ENCODE measurements at places on chromosomes 5 and 9.

GRCh38 chr5:138932171-138932810 lies 57.2 kb upstream of the LRRTM2 start:
- DNase-seq: no peak

DNA sequence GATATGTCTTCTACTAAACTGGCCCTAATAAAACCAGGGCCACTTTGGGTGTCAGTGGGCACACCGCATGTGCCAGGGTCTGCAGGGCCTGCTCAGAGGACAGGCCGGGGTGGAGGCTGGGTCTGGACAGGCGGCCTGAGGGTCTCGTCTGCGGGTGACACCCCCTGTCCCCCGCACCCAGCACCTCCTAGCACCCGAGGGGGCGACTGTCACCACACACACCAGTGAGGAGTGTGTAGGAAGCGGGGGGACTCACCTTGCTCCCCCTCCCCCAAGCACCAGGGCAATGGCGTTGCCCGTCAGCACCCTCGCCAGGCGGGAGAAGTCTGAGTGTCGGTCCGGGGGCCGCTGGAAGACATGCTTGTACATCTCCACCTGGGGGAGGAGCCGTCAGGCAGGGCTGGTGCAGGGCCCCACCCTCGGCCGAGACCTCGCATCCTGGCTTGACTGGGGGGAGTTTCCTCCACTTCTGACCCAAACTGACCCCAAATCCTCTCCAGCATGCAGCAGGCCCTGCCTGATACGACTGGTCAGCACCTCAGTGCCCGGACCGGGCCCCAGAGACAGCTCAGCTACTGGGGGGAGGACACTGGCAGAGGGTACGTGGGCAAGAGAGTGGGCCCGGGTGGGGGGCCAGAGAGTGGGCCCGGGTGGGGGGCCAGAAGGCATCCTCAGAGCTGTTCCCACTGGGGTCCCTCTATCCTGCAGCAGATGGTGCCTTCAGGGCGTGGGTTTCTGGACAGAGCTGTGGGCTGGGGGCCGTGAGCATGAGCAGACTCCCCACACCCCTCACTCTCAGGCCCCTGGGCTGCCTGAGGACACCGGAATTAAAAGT lies 18.9 kb upstream of the NSMF start:
- DNase-seq: no peak

DNA sequence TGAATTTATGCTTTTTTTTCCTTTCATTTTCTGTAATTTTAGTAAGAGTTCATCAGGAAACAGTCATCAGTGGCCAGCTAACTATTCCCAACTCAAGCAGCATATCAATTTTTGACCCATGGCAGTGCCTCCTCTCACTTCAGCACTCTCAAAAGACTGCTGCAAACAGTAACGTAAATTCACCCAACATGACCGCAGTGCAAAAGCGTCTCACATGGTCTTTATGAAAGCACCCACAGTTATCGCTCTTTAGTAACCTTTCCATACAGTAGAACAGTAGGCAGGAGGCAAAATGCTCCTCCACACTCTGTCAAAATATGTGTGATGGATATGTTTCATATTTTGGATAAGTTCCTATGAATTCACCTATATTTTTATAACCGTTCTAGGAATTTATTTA lies 48.6 kb downstream of the PARP8 start:
- DNase-seq: no peak

DNA sequence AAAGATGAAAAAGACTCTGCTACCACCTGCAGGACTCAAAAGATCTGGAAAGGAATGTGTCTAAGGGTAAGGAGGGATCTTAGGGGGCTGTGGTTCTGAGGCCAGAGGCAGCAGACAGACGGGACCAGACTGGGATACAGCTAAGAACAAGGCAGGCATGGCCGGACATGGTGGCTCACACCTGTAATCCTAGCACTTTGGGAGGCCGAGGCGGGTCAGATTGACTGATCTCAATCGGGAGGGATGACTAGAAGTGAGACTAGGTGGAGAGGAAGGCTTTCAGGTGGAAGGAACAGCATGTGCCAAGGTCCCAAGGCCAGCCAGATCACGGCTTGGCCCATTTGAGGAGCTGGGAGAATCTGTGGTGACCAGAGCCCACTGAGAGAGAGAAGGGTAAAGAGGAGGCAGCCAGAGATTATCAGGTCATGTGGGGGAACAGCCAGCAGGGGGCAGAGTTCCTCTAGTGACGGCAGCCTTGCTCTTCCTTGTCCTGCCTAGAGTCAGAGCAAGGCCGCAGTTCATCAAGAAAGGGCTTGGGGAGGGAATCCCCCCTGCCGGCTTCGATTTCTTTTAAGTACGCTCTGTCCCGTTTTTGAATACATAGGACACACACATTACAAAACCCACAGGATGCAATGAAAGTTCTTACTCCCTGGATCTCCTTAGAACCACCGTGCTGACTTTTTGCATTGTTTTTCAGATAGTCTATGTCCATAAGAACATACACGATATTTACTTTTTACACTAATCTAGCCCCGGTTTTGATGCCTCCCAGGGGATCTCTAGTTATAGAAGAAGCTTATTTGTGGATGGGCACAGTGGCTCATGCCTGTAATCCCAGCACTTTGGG lies 2.6 kb upstream of the OLFML2A start:
- peak; percentile 84 for DNase-seq

DNA sequence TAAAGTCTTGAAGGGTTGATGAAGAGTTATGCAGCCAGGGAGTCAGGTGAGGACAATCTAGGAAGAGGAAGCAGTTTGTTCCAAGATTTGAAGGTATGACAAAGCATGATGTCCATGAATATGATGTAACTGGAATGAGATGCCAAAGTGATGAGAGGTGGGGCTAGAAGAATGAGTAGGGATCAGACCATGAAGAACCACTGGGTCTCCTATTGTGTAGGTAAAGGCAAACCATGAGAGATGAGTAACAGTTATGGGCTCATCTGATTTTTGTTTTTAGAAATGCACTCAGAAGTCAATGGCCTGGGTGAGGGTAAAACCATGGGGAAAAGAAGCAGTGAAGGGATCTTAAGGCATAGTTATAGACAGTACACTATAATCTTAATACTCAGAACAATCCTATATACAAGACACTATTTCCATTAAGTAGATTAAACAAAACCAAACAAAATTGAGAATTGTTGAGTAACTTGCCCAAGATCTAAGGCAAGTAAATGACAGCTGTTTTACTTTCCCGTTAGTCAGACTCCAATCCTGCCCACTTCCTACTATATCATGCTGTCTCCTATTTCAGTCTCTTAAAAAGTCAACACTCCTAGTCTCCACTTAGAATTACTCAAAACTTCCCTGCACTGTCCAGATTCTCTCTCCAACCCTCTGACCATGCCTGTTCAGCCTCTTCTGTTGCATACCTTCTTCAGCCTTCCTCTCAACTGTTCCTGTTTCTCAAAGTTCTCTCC lies 393.8 kb upstream of the MEF2C start:
- DNase-seq: no peak

- no peak for DNase-seq
These were observed 448.3 kb downstream of the TLE4 start for GRCh38 chr9:80020056-80020455.

DNA sequence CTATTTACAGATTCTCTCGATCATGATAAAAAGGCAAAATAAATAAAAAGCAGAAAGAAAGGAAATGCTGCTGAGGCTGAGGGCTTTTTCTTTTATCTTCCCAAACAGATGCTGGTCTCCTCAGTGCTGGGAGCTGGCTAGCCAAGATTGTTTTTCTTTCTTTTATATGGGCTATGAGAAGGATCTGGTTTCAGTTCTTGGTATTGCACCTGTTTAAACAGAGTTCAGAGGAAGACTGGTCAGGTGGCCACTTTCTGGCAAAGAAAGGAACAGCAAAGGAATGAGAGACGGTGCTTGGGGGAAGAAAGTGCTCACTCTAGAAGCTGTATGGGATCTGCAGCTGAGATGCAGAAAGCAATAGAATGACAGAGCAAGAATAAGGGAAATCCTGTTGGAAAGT lies 88.9 kb downstream of the SLF1 start:
- DNase-seq: peak; percentile 7

DNA sequence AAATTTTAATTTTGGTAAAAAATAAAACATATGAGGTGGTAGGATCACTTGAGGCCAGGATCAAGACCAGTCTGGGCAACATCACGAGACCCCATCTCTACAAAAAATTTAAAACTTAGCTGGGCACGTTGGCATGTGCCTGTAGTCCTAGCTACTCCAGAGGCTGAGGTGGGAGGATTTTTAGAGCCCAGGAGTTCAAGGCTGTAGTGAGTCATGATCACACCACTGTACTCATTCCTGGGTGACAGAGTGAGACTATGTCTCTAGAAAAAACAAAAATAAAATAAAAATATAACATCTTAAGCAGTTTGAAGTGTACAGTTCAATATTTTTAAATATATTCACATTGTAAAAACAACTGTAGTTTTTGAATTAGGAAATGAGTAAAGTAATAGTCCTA lies 108.3 kb downstream of the SMIM15 start:
- no peak for DNase-seq

DNA sequence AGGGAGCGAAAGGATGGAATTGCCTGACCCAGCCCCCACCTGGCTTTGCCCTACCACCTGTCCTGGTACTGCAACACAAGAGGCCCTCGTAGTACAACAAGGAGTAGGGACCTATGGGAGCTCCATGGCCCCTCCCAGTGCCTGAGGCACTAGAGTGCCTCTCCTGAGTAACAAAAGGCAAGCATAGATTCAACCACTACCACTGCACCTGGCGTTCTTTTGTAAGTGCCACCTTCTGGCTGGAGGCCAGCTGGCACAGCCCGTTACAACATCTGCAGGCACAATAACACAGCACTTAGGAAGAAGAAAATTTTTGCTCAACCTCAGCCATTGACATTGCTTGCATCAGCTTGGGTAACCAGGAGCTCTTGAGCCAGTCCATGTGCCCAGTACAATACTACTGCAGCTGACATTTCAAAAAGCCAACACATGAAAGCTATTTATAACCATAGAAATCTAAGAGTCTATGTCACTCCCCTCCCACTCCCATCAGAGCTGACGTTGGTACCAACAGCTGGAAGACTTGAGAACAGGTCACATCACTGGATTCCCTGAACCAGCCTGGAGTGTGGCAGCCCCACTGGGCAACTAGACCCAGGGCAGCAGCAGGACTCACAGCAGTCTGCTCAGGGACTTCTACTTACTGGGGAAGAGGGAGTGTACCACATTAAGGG lies 17.7 kb upstream of the FAM174A start:
- peak; percentile 80 for DNase-seq

DNA sequence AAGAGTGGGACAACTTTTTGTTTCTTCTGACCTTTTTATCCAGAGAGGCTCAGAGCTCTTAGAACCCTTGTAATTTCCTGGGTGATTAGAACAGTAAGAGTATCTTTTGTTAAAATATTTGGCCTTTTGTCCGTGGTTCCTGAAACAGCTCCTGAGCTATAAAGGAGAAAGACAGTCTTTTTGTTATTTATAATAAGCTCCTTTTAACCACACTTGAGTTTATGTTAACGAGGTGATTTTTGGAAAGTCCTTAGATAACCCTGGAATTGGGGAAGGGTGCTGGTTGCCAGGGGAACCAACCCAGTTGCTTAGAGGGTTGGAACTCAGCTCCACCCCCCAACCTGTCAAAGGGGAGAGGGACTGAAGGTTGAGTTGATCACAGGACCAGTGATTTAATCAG lies 4.8 kb downstream of the ZNF483 start:
- DNase-seq: peak; percentile 17
